CD8-positive, alpha-beta T cell (primary cell): ENCODE measurements at places on chromosomes 2 and 18. TPM values are rescaled to one million over a fixed set of nuclear protein-coding genes. Genes with fewer than 3 reads are reported as not detected.

GRHL1 gene
- 0.76 TPM for total RNA-seq

MBP gene
- total RNA-seq, result 70.7 TPM

CENPA gene
- 0.62 TPM for total RNA-seq

- no peak for DNase-seq
These were observed 41.4 kb downstream of the STARD6 start for GRCh38 chr18:54316071-54316820.

- no peak for DNase-seq
These were observed 1.4 kb downstream of the ANO7 start for GRCh38 chr2:241189856-241190201.
